Stimulated activated CD4-positive, alpha-beta T cell treated with anti-CD3 and anti-CD28 coated beads, TNF-alpha, amount 100 ng/mL, for 4 hours (primary cell): ENCODE measurements at places on chromosomes 4 and X.

- no peak for DNase-seq
Observed at GRCh38 chrX:2401201-2401589, 99.6 kb downstream of the DHRSX start.

DNA sequence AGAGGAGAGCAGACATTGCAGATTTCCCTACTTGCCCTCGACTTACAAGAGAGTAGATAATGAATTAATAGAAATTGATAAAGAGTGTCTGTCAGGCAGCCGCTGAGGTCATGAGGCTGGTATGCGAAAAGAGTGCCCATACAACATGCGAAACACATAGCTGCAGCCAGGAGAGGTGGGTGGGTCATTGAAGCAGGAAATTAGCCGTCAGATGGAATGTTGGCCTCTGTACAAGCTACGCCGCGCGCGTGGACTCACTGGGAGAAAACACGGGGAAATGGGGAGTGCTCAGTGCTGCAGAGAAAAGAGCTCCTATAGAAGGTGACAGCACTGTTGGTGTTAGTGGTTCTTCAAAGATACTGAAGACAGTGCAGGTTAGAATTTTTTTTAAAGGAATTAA is 125.1 kb downstream of the RAPGEF2 start:
- no peak for DNase-seq

GRCh38 chr4:173135241-173135847 is 33.3 kb upstream of the GALNT7 start:
- DNase-seq: no peak

GRCh38 chrX:153450949-153451277 is 5.1 kb upstream of the TREX2 start:
- no peak for DNase-seq

DNA sequence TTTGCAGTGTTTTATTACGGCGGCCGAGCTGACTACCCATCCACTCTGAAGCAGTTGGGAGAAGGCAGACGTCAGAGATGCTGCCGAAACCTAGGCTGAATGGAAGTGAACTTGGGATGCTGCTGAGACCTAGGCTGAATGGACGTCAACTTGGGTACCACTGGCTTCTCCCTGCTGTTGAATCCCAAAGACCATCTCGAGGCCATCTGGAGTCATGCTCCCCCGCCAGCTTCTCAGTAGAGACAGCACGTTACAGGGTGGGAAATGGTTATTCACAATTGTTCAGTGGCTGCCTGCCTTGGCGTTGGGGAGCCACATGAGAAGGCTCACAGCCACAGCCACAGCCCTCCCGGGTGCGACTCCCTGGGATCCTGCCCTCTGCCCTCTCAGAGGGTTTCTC is 40.9 kb downstream of the P2RY8 start:
- no peak for DNase-seq

- no peak for DNase-seq
Observed at GRCh38 chrX:131264665-131265064, 24.4 kb downstream of the IGSF1 start.

- no peak for DNase-seq
Observed at GRCh38 chrX:9357518-9358114, 107.2 kb upstream of the TBL1X start.

DNA sequence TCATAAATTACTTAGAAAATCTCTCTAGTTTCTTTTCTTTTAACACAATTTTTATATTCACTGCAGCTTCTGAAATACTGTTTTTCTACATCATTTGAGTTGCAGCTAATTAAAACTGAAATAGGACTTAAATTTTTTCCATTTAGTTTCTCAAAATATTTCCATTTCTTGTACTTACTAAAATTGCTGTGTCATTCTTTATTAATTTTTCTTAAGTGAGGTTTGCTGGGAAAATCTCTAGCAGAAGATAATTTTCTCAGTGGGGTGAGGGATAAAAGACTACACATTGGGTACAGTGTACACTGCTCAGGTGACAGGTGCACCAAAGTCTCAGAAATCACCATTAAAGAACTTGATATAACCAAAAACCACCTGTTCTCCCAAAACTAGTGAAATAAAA is 57.7 kb downstream of the RNF150 start:
- no peak for DNase-seq

- DNase-seq: no peak
Observed at GRCh38 chr4:122865425-122865824, 38.8 kb downstream of the FGF2 start.

- DNase-seq: peak; percentile 4
Observed at GRCh38 chrX:151359931-151360871, 36.8 kb upstream of the VMA21 start.

GRCh38 chrX:129540722-129541184 is 694 bp downstream of the OCRL start:
- DNase-seq: no peak

GRCh38 chr4:129429581-129430320 is 333.8 kb downstream of the C4orf33 start:
- no peak for DNase-seq

DNA sequence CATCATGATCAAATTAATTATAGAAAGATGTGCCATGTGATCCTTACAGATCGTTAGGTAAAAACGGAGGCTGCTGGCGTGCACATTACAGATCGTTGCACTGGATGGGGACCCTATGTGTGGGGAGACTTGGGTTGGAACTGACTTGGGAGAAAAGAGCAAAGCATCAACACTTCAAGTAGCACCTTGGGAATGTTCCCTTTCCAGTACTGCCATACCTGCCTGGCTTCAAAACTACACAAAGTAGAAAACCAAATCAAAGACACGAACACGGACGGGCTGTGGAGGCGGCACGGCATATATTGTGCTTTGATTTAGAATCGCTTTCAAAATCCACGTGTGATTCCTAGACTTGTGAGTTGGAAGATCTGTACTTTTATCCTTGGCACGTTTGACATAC is 898 bp downstream of the CMC4 start:
- no peak for DNase-seq

GRCh38 chrX:35380808-35381700 is 417.1 kb upstream of the MAGEB16 start:
- no peak for DNase-seq

- DNase-seq: no peak
Observed at GRCh38 chr4:189660722-189661360, 279.8 kb upstream of the FRG1 start.

DNA sequence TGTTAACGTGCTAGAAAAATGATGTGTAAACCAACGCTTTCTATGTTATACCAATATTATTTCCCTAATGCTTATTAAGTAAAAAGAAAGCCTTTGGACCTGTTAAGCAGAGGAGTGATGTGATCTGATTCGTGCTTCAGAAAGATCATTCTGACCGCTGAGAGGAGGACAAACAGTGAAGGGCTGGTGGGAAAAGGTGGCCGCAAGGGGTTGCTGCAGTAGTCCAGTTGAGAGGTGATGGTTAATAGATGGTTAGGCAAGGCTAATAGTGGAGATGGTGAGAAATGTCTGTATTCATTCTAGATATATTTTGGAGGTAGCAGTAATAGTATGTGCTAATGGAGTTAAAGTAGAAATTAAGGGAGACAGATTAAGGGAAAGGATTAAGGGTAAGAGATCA is 12.9 kb upstream of the VGLL1 start:
- no peak for DNase-seq

DNA sequence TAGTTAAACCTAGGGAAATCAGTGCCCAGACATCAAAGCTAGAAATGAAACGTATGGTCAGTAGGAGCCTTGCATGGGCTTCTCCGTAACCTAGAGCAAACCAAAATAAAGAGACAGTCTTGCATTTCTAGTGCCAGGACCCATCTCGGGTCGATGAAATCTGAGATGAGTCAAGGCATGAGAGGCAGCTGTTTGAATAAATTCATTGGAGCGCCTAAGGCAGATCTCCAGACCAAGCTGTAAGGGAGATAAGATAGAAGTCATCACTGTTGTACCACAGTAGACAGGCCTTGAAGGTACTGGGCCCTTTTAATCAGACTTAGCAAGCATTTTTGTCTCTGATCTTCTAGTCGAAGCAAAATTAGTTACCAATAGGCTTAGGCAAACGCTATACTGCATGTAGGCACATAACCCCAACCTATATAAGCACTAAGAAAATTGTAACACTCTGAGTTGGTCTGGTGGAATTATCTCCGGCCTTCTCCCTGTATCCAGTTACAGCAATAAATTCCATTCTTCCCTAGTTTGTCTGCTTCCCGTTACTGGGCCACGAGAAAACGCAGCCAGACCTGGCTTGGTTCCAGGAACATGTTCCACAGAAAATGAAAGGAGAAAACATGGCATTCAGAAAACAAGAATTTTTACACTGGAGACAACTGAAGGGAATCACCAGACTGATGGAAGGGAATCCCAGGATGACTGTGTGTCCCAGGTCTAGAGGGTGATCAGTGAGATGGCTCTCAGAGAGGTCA is 21.1 kb upstream of the PAPSS1 start:
- no peak for DNase-seq

- DNase-seq: no peak
Observed at GRCh38 chr4:24521544-24521943, 62.8 kb downstream of the DHX15 start.
